ENCODE measurements at places on chromosomes 4 and X.

- no peak for DNase-seq
- H3K4me1 ChIP-seq = no peaks in the 10 kb centered on the region
- no peak overlapping the region for H3K4me3 ChIP-seq
- H3K27ac ChIP-seq = no peak overlapping the region
- H3K27me3 ChIP-seq = peaks cover 2% of the 10 kb centered on the region
Measured at GRCh38 chr4:53923921-53924320, 140.5 kb downstream of the CHIC2 start.

DNA sequence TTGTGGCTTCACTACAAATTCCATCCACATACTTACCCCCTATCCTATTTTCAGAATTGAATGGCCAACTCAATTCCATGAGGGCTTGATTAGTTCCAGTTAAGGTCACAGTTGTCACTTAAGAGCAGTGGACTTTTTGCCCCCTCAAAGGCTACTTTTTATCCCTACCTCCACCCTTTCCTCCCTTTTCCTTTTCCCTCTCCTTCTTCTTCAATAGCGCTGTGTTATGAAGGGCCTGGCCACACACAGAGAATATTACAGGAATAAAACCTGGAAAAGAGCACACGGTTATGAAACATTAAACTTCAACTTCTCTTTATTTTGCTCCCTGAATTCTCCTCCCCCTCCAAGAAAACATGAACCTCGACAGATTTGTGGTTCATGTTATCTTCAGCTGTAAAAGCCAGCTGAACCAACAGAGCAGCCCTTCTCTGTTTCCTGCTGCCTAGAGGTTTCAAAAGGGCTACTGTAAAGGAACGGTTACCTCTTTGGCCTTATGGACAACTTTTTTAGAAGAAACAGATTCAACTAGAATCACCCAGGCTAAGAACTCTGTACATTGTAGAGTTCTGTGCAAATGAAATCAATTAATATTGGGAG, 87.0 kb upstream of the RPL34 start:
- peaks cover 84% of the 10 kb centered on the region for H3K4me1 ChIP-seq
- H3K27ac ChIP-seq = peak overlapping the region; percentile 40
- H3K36me3 ChIP-seq = peaks cover 13% of the 10 kb centered on the region
- no peak for DNase-seq
- peak overlapping the region; percentile 41 for H3K4me3 ChIP-seq
- no peaks in the 10 kb centered on the region for H3K27me3 ChIP-seq

GRCh38 chr4:143335979-143336780, 496 bp upstream of the GAB1 start:
- peak; percentile 4 for DNase-seq
- H3K27ac ChIP-seq = no peak overlapping the region
- H3K4me1 ChIP-seq = peaks cover 6% of the 10 kb centered on the region
- no peaks in the 10 kb centered on the region for H3K36me3 ChIP-seq
- H3K4me3 ChIP-seq = peak overlapping the region; percentile 89

GRCh38 chr4:152988721-152989553, 52.8 kb downstream of the FHDC1 start:
- no peak overlapping the region for H3K27ac ChIP-seq
- H3K27me3 ChIP-seq = peaks cover 4% of the 10 kb centered on the region
- no peaks in the 10 kb centered on the region for H3K4me1 ChIP-seq
- H3K4me3 ChIP-seq = no peak overlapping the region
- DNase-seq = no peak
- no peaks in the 10 kb centered on the region for H3K36me3 ChIP-seq

DNA sequence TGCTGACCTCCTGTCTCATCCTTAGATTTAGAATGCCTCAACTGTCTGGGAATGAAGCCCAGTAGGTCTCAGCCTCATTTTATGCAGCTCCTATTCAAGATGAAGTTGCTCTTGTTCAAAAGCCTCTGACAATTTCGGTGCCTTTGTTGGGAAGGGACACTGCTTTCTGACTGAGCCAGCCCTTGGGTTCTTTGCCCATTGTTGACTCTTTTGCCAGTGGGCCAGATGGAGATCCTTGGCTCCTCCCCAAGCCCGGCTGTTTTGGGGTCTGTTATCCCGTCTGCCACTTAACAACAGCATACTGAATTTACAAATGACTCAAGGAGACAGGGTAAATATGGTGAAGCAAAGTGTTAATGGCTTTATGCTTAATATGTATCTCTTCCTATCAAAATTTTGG, 58.3 kb upstream of the PRKX start:
- H3K27me3 ChIP-seq = peaks cover 5% of the 10 kb centered on the region
- no peaks in the 10 kb centered on the region for H3K36me3 ChIP-seq
- no peaks in the 10 kb centered on the region for H3K4me1 ChIP-seq
- H3K27ac ChIP-seq = no peak overlapping the region
- no peak overlapping the region for H3K4me3 ChIP-seq

Measured in activated T-helper 1 cell treated with anti-CD3 and anti-CD28 coated beads, Interleukin-12 subunit alpha, Interleukin-12 subunit beta, Interleukin-2, Interleukin-4 antibody, amounts not matched to agents 30 ng/mL and 10 ng/mL and 1 ng/mL, durations not matched to agents 14 hours and 24 hours and 36 hours (primary cell).